ENCODE measurements at places on chromosomes 6 and 20. TPM values are rescaled to one million over a fixed set of nuclear protein-coding genes. Genes with fewer than 3 reads are reported as not detected.

Gene PROKR2
- total RNA-seq = 3.2 TPM

- no peak for DNase-seq
Observed at GRCh38 chr20:32019563-32020463, 9.6 kb downstream of the CCM2L start.

DNA sequence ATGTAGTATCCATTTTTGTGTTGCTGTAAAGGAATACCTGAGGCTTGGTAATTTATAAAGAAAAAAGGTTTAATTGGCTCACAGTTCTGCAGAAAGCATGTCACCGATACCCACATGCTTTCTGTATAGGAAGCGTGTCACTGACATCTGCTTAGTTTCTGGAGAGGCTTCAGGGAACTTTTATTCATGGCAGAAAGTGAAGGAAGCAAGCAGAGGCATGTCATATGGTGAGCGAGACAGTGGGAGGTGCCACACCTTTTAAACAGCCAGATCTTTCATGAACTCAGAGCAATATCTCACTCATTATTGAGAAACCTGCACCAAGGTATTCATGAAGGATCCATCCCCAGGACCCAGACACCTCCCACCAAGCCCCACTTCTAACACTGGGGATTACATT, 3.5 kb downstream of the SUMO4 start:
- DNase-seq = no peak

DNA sequence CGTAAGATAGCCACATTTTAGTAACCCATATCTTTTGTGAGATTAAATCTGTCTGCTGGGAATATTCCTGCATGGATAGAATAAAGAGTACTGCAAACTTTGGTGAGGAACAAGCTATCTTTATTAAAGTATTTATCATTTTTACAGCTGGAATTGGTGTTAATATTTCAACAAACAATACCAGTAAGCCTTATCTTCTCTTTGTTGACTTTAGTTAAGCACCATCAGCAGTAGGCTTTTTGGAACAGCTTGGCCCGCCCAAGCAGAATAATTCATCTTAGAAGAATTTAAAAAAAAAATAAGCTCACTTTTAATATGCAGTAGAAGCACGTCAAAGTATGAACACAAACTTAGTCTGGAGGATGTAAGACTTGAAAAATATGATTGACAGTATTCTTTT, 917.8 kb upstream of the ADGRB3 start:
- no peak for DNase-seq

DNA sequence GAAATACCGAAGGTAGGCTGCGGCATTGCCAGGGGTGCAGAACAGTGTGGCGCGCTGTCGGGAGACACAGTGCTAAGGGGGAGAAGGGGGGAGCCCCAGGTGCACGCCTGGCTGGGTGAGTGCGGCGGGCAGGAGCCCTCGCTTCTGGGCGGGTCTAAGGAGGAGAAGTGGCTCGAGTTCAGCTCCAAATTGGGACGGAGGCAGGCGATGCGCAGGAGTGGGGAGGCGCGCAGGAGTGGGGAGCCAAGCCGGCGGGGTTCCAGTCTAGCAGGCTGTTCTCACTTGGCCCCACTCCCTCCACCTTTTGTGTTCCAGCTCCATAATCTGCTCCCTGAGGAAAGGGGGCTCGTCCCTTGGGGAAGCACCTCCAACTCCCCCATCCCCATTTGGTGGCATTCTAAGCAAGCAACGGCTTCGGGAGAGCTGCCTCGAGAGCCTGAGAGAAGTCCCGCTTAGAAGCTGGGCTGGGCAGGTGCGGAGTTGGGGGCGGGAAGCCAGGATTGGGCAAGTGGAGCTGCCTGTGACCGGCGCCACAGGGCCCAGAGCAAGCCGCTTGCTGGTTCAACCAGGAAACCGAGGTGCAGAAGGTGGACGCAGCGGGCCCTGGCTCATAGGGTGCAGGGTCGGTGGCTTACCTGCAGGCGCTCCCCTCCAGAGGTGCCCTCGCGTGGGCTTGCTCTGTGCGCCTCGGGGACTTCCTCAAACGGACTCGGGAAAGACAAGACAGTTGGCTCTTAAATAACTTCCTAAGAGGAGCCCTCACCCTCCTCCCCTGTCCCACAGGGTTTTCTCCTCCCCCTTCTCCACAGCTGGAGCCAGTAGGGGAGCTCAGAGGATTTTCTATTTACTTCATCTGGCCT, at the start of gene F13A1:
Gene F13A1, minus strand, starts transcription at position 711 of the 860 bp plus-strand sequence. CDS start 1,998 bp downstream, outside the sequence.
- DNase-seq = no peak

Gene SRPK1
- 33.1 TPM for total RNA-seq

Gene APOBEC2
- 0.17 TPM for total RNA-seq

Gene B3GALT4
- total RNA-seq = 5.8 TPM

Gene GJA1
- 568 TPM for total RNA-seq

DNA sequence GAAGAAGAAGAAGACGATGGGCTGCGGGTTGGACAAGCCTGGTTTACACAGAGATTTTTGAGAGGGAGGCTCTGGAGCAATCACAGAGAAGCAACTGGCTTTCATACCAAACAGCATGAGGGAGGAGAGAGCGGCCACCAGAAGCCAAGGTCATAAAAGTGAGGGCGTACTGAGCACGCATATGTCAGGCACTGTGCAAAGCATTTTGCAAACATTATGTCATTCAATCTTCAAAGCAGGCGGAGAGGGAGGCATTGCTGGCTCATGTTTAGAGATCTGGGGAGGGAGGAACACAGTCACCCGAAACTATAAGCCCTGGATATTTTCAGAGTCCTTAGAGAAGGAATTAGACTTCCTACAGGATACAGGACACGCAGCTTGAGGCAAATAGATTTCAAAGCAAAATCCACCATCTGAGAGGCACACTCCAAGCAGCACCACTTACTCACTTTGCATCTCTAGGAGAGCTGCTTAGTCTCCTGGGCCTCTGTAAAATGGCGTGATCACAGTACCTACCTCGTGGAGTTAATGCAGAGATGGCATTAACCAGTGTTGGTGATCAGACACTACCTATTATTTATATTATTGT, 24.6 kb downstream of the RAMACL start:
- DNase-seq = no peak

GRCh38 chr20:53128004-53128403, 155.8 kb downstream of the TSHZ2 start:
- DNase-seq = no peak

Gene ADGRB3
- total RNA-seq = 99.7 TPM

DNA sequence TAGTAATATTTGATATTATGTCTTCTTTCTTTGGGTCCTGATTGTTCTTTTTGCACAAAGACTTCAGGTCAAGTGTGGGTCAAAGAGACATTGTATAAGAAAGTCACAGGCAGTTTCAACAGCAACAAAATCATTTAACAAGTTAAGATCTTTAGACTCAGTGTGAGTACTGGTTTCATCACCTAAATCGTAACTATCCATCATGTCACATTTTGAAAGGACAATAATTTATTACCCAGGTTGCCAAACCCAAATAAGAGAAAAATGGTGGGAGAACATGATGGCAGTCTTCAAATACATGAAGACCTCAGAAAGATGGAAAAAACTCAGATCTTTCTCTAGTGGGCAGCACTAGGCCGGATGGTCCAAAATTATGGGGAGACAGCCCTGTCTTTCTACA, 55.5 kb upstream of the BCLAF1 start:
- DNase-seq = no peak

DNA sequence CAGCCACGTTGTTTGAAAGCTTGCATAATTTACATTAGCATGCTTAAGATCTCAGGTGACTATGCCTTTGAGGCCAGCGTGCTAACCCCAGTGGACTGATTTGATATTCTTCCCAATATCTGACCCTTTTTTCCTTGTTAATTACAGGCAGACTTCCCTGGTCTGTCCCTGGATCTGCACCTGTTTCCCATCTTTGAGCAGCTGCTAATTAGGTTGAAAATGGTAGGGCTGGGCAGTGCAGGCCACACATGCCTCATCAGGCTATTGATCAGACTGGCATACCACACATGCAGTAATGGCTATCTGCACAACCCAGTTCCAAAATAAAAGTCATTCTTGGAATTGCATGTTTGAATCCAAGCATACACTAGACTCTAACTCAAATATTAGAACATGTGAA, 164.3 kb upstream of the TFAP2D start:
- no peak for DNase-seq

GRCh38 chr6:157823528-157824370, 703 bp downstream of the SNX9 start:
- peak; percentile 73 for DNase-seq

Gene THBS2
- total RNA-seq = 94.3 TPM

GRCh38 chr6:32932132-32932868, 8.5 kb downstream of the HLA-DMB start:
- no peak for DNase-seq

Gene KCNQ5
- 9.2 TPM for total RNA-seq

GRCh38 chr6:115131709-115132490, 789.1 kb upstream of the HS3ST5 start:
- no peak for DNase-seq

DNA sequence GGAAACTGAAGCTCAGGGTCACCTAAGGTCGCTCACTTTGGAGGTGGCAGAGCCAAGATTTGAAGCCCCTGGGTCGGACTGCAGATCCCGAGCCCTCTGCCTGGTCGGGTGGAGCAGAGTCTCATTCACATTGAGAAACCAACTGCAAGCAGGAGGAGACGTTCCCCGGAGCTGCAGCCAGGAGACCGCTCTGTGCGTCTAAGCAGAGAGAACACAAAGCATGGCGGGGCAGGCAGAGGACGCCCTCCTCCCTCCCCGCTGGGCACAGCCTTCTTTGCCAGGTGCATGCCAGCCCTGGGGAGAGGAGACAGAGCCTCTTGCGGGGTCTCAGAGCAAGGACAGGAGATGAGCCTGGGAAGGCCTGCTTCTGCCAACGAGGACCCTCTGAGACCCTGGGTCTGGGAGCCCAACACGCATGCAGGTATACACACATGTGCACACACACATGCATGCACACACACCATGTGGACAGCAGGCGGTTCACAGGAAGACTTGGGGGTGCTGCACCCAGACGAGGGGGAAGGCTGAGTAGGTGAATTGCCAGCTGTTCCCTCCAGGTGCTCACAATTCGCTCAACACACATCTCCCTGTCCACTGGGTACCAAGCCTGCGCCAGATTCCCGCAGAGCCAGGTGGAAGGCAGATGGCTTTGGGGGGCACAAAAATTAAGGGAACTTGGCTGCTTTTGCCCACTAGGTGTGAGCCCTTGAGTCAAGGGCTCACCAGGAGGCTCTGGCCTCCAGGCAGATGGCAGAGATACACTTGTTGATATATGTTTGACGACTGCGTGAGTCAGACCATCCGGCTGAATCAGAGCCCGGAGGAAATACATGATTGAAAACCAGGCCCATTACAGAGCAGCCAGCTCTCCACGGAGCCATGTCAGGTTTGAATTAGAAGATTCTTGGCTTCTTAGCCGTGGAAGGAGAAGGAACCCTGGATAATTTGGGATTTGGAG, 5.5 kb upstream of the NTSR1 start:
- no peak for DNase-seq

- DNase-seq = no peak
Observed at GRCh38 chr20:1477896-1478490, 11.3 kb upstream of the NSFL1C start.

GRCh38 chr20:63440366-63440955, 32.0 kb downstream of the KCNQ2 start:
- DNase-seq = no peak

GRCh38 chr20:25567286-25567685, 18.0 kb downstream of the NINL start:
- no peak for DNase-seq

Gene PFDN6
- total RNA-seq = 54.4 TPM

DNA sequence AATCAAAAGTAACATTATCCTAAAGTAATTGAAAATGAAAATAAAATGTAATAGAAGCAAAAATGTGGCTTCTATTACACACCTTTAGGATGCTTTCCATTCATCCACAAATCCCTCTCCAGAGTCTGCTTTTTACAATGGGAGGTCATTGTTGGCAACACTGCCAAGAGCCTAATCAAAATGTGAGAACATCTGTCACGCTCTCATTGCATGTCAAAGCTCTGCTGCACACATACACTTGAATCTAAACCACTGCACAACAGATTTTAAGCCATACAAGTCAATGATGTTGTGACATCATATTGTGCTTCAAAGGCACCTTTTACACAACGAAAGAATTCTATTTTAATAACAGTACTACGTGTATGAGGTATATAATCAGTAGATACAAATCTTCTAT, 82.1 kb downstream of the PREP start:
- DNase-seq = peak; percentile 29

DNA sequence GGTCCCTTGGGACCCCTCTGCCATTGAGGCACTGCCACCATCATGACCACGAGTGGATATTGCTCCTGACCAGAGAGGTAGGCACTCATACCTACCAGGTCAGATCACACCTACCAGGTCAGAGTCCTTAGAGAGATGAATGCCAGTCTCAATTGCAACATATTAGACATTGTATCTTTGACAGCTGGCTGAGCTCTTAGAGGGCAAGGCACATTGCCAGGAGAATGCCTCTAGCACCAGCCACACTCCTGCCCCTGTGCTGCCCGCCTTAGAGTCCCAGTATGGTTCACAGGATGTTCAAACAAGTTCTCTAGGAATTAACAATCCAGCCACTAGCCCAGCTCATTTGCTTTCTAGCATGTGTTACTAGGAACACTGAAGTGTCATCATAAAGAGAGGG, 65.9 kb downstream of the TMEM244 start:
- DNase-seq = no peak
